ENCODE measurements at places on chromosomes 1 and 21.

DNA sequence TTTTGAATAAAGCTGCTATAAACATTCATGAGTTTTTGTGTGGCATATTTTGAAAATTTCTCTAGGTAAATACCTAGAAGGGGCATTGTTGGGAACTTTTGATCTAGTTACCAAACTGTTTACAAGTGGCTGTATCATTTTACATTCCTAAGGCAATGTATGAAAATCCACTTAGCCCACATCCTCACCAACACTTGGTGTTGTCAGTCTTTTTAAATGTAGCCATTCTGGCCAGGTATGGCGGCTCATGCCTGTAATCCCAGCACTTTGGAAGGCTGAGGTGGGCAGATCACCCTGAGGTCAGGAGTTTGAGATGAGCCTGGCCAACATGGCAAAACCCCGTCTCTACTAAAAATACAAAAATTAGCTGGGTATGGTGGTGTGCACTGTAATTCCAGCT is 5.9 kb upstream of the KCNE2 start:
- no peak for DNase-seq

DNA sequence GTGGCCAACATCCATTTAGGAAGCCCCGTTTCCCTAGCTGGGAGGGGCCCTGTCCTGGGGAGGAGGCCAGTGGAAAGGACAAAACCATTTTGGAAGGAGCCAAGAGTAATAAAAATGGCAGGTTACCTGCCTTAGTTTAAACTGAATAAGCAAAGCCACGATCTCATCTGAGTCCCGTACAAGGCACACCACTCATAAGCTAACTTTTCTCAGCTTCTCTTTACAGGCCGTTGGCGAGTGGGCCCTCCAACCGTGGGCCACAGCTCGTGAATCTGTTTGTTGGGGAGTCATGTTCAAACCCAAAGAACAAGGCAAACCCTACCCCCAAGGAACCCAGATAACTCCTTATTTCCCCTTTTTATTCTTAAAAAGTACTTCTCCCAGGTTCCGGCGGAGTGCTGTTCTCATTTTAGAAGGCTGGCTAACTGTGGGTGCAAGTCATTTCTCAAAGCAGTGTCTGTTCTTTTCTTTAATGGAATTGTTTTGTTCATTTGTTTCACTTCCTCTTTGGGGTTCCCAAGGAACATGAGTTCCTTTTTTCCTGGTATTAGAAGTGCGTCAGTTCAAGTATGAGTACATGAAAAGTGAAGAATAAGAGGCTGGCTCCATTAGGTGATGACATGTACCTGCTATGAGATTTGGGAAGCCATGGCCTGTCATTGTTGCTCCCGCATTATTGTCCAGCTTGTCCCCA is 89.0 kb downstream of the PSMG1 start:
- no peak for DNase-seq

GRCh38 chr1:228416217-228416933 is at the start of gene TRIM17:
TSS of gene TRIM17 (minus strand) at chr1:228416861. CDS start at chr1:228415072, 1,789 bp downstream.
- peak; percentile 3 for DNase-seq

- DNase-seq, result no peak
Measured at GRCh38 chr1:21034725-21035628, 141.7 kb downstream of the EIF4G3 start.

Measured in kidney glomerular epithelial cell (primary cell).